ENCODE measurements at places on chromosomes 7 and 10.

- no peaks in the 10 kb centered on the region for H3K27me3 ChIP-seq
- no peak for DNase-seq
- peaks cover 4% of the 10 kb centered on the region for H3K36me3 ChIP-seq
- no peak overlapping the region for H3K27ac ChIP-seq
- no peak overlapping the region for H3K4me3 ChIP-seq
- H3K4me1 ChIP-seq: peaks cover 38% of the 10 kb centered on the region
These were observed 112.1 kb downstream of the SGMS1 start for GRCh38 chr10:50511492-50512213.

- DNase-seq: no peak
- H3K36me3 ChIP-seq: no peaks in the 10 kb centered on the region
- no peak overlapping the region for H3K27ac ChIP-seq
- no peaks in the 10 kb centered on the region for H3K4me1 ChIP-seq
- no peaks in the 10 kb centered on the region for H3K27me3 ChIP-seq
These were observed 244.4 kb upstream of the SLC26A5 start for GRCh38 chr7:103690242-103690974.

DNA sequence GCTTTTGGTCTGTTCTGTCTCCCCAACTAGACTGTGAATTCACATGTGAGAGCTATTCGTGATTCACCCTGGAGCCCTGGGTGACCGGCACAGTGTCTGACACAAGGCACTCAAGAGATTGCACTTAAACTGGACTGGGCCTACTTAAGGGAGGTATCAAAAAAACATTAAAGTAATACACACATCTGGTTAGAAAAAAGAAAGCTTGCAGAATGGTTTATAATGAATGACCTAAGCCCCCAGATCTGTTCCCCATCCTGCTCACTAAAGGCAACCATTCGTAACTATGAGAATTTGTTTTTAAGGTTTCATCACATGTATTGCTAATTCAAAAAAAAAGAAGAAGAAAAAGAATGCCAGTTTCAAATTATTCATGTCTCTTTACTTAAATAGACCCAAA lies 74.5 kb downstream of the DGKI start:
- H3K27me3 ChIP-seq: no peaks in the 10 kb centered on the region
- DNase-seq: no peak
- H3K36me3 ChIP-seq: no peaks in the 10 kb centered on the region
- H3K4me3 ChIP-seq: no peak overlapping the region
- H3K4me1 ChIP-seq: no peaks in the 10 kb centered on the region

- no peak overlapping the region for H3K27ac ChIP-seq
- no peak overlapping the region for H3K4me3 ChIP-seq
- DNase-seq: no peak
- no peaks in the 10 kb centered on the region for H3K27me3 ChIP-seq
- H3K36me3 ChIP-seq: no peaks in the 10 kb centered on the region
These were observed 145.1 kb upstream of the COL1A2 start for GRCh38 chr7:94249631-94250030.

GRCh38 chr7:47247132-47247531 lies 334.8 kb downstream of the TNS3 start:
- H3K36me3 ChIP-seq: no peaks in the 10 kb centered on the region
- H3K27ac ChIP-seq: no peak overlapping the region
- H3K4me3 ChIP-seq: no peak overlapping the region
- H3K27me3 ChIP-seq: no peaks in the 10 kb centered on the region
- H3K4me1 ChIP-seq: no peaks in the 10 kb centered on the region
- DNase-seq: no peak

DNA sequence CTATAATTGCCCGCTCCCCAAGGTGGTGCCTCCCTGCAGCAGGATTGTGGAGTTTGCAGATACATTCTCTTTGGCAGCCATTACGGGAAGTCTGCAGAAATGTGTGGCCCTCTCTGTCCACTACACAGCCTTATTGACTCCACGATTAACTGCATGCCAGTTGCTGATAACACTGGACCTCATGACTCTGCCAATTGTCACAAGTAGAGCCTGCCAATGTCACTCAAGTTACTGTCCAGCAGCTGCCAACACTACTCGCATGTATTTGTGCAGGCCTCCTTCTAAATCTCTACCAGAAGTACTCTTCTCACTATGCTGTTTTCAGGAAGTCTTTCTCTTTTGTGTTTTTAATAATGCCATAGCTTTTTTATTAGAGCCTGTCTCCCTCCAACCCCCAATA lies 128.8 kb downstream of the PPP1R3A start:
- no peaks in the 10 kb centered on the region for H3K27me3 ChIP-seq
- no peaks in the 10 kb centered on the region for H3K36me3 ChIP-seq
- no peaks in the 10 kb centered on the region for H3K4me1 ChIP-seq
- no peak overlapping the region for H3K4me3 ChIP-seq
- DNase-seq: no peak
- H3K27ac ChIP-seq: no peak overlapping the region

All from spleen (tissue), 13 donors.